ENCODE measurements at places on chromosomes 12 and 14.

DNA sequence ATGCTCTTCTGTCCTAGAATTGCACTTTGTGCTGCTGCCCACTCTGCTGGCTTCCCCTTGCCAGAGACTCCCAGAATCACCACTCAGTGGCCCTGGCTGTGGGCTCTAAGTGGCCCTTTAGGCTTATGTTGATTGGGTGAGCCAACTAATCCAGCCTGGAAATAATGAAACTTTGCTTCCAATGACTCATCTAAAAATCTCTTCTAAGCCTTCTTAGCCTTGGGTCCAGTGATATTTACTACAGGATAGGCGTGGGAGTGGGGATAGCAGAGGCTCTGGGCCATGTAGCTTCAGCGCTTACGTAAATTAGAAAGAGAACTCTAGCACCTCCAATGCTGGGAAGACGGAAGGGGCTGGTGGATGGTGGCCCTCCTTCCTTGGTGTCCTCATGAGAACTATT, 137.9 kb downstream of the TTC8 start:
- DNase-seq, result no peak

DNA sequence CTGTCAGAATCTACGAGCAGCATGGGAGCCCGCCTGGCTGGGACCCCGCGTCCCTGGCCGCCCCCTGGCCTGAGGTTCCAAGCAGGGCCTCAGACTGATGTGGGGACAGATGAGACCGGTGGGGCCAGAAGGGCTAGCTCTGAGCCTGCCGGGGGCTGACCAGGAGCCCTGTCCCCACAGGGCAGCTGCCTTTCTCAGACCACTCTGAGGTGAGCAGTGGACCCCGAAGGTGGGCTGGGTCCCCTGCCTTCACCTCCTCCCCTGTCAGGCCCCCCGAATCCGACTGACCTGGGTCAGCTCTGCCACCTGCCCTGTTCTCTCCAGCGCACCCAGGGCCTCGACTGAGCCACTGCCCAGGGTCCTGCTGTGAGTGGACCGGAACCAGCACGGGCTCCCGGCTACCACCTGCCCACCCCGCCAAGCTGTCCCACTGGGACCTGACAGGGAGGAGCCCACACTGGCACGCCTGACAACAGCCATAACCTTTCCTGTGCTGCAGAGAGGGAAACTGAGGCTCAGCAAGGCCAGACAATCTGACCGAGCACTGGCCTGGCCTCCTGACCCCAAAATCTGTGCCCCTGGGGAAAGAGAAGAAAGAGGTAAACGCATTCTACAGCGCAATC, 29.7 kb upstream of the TMEM179 start:
- DNase-seq, result no peak

DNA sequence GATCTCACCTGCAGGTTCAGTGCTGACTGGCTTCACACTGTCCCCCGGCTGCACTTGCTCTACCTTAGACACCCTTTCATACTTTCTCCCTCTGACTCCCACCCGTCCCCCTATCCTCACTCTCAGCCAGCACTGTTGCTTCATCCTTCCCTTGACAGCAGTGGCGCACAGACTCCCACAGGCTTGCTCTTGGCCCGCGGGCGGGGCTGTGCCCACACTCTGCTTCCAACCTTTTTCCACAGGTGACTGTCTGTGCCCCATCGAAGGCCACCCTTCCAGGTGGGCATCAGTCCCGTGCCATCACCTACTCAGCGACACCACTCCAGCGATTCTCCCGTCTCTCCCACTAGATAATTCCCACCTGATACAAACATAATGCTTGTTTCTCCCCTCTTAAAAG, 1.0 kb upstream of the RPS6KL1 start:
- DNase-seq, result no peak

GRCh38 chr12:50579757-50580267, 75.0 kb downstream of the DIP2B start:
- no peak for DNase-seq

DNA sequence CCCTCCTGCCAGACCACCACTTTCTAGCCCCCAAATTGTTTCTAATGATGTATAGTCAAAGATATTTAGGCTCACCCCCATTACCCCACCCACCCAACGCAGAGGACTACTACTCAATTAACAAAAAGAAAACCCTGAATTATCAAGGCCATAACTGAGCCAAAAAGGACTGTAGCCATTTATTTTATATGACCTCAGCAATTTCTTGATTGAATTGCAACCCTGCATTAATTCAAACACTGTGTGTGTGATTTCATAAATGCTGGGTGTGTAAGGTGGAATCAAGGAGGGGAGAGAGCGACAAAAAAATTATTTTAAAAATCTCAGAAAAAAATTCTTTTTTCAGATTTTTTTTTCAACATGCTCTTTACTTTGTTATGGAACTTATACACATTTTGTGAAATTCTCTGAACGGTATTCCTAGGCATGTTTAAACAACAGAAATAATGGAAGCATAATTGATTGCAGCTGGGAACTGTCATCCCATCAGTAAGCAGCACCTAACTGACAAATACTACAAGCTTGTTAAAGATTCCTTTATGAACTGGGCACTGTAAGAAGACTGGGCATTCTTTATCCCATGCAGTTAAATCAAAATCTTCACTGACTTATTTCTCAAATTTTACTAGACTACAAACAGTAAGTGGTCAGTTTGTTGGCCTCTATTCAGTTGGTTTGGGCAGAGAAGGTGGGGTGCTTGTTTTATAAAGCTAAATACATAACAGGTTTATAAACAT, 179.1 kb downstream of the SOX5 start:
- DNase-seq, result no peak

- DNase-seq, result no peak
Observed at GRCh38 chr12:70258605-70259403, 15.6 kb downstream of the CNOT2 start.

GRCh38 chr14:104643306-104643705, 38.7 kb upstream of the TMEM179 start:
- DNase-seq, result no peak

- no peak for DNase-seq
Observed at GRCh38 chr12:114172135-114172534, 206.0 kb upstream of the RBM19 start.

DNA sequence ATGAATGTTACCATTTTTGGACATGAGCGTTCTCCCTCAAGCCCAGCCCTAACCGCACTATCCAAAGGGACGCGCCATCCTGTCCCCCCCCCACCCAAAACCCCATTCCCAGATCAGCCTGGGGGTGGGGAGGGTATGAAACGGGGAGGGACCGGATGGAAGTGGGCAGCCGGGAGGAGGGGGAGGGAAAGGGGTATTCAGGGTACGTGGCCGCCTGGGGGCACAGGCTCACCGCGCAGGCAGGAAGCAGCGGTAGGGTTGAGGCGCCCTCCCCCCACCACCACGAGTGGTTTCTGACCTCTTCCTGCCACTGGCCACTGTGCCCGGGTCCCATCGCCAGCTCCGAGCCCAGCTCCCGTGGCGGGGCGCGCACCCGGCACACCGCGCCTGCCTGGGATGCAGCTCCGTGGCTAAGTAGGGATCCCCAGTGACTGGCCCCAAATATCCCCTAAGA, 1.4 kb downstream of the ACTN1 start:
- DNase-seq, result peak; percentile 81

DNA sequence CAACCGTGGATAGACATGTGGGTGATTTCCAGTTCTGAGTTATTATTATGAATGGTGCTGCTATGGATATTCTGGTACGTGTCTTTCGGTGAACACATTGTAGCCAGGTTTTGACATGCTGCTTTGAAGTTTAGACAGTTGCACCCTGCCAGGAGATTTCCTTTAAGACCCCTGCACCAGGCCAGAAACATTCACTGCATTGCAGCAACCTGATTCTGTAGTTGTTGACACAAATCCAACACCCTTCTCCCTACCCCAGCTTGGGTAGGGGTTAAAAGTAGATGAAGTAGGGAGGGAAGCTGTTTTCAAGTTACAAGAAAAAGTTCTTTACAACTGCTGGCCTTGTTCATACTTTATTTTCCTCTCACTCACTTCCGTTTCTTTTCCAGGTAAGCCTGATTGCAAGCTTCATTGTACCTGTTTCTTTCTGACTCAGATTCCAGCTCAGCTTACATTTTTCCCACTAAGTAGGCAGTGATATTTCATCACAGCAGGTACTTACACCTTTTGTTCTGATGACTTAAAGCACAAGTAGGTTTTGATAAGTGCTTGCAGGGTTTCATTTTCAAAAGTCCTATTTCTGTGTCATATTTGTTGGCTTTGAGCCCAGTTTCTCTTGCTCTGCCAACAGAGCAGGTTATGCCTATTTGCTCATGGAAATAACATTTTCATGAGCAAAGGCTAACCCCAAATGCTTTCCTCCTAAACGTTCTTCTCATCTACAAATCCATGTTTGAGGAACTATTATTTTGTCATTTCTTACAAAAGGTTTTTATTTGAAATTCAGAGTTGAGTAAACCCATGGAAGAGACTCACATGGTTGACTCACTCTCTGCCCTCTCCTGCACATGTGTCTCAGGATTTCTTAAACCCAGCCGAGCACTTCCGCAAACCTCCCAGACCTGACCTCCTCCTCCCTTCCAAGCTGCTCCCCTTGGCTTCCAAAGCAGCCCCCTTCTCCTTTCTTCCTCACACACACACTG, 12.1 kb upstream of the LTA4H start:
- DNase-seq, result no peak

DNA sequence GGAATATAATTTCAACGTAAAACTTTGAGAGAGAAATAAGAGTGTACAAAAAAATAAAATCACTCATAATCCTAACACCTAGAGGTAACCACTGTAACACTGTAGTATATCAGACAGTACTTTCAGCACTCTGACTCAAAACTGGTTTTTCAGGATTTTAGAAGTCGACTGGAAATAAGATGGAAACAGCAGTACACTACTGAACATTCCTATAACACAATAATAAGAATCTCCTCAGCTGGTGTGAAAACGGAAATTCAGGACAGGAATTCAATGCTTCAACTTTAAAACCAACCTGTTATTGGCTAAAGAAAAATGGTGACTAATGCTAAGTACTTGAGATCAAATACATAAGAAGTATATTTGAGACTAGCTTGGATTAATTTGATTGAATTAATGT, 12.3 kb upstream of the PITPNM2 start:
- DNase-seq, result no peak

DNA sequence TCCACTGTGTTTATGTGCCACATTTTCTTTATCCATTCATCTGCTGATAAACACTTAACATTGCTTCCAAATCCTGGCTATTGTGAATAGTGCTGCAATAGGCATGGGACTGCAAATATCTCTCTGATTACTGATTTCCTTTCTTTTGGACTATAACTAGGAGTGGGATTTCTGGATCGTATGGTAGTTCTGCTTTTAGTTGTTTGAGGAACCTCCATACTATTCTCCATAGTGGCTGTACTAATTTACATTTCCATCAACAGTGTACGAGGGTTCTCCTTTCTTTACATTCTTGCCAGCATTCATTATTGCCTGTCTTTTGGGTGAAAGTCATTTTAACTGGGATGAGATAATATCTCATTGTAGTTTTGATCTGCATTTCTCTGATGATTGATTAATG, 47.6 kb downstream of the TAOK3 start:
- no peak for DNase-seq

Data from left forelimb (tissue), 1 donor.